GM23338 (cell line): ENCODE measurements at places on chromosomes 7 and 10. TPM values are rescaled to one million over a fixed set of nuclear protein-coding genes. Genes with fewer than 3 reads are reported as not detected.

DNA sequence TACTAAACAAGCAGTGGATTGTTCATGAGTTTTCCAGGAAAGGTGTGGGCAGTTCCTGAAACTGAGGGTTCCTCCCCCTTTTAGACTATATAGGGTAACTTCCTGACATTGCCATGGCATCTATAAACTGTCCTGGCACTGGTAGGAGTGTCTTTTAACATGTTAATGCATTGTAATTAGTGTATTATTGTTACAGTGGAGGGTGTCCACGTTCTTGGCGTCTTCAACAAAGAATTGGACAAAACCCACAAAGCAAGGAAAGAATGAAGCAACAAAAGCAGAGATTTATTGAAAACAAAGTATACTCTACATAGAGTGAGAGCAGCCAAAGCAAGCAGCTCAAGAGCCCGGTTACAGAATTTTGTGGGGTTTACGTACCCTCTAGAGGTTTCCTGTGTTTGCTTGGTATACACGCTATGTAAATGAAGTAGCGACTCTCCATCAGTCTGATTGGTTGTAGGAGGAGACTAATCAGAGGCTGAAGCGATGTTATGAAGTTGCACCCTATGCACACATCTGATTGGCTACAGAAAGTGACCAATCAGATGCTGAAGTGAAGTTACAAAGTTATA lies 175.2 kb downstream of the NSUN6 start:
- H3K36me3 ChIP-seq: no peaks in the 10 kb centered on the region
- peaks cover 12% of the 10 kb centered on the region for H3K4me1 ChIP-seq
- no peak overlapping the region for H3K4me3 ChIP-seq
- H3K27ac ChIP-seq: no peak overlapping the region

DNA sequence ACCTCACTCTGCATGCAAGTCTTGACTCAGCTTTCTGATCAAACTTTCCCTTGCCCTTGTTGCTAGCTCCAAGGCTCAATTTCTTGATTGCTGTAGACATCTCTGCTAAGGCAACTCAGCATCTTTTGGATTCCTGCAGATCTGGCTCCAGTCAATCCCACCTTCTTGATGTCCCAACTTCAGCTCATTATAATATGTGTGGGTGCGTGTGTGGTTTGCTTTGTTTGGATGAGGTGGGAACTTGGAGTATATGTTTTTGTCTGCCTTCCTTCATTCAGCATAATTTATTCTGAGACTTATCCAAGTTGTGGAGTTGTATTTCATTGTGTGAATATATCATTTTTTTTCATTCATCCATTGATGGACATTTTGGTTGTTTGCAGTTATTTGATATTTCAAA lies 364.8 kb upstream of the IGFBP3 start:
- H3K4me3 ChIP-seq: no peak overlapping the region
- H3K27ac ChIP-seq: no peak overlapping the region
- H3K4me1 ChIP-seq: peaks cover 6% of the 10 kb centered on the region; the same call in 1 of the 2 replicates
- no peaks in the 10 kb centered on the region for H3K36me3 ChIP-seq
- DNase-seq: no peak

The ADRA2A gene
- total RNA-seq: 1.8 and 2.5 TPM in 2 replicates

The PAX4 gene
- not detected in 2 replicates for total RNA-seq

The LIPF gene
- total RNA-seq: not detected in 2 replicates
